ENCODE measurements at places on chromosomes 4 and X.

- no peak for DNase-seq
Measured at GRCh38 chr4:40702800-40703151, 47.0 kb upstream of the NSUN7 start.

DNA sequence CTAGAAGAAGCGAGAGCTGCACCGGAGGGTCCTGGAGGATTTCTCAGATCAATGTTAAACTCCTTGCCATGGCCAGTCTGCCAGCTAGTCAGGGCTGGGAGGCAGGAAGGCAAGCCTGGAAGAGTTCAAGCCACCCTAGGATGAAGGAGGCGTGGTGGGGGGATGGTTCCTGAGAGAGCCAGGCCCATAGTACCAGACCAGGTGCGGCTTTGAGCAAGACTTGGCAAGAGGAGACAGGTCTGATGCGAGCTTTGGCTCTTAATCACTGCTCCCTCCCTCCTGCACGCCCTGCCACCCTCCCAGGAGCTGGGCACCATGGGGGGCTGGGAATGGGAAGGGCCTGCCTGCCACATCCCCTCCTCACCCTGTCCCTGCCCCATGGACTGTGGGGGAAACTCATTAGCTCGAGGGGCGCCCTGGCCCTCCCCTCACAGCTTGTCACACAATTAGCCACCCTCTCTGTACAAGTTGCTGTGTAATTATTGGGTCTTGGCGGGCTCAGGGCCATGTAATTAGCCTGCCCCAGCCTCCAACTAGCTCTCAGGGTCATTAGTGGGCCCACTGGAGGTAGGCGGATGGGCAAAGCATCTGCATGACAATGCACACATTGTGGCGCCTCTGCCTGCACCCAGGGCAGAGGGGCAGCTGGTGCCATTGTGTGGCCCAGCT lies 50.3 kb downstream of the EFNB1 start:
- no peak for DNase-seq

GRCh38 chrX:68868902-68869800 lies 40.3 kb downstream of the EFNB1 start:
- DNase-seq: no peak

DNA sequence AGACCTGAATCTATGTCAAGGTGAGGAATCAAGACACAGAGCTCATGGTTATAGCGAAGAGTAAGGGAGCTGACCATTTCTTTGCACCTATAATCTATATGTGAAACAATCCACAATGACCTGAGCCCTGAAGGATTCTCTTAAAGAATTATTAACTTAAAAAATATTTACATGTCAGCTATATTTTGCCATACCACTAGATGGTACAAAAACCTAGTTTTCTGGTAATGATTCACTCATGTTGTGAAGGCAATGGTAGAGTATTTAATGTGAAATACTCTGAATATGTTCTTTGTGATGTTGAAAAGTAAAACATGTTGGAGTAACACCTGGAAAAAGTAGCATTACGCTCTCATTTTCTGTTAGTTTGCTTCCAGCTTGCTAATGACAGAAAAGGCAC lies 40.0 kb downstream of the VGLL1 start:
- no peak for DNase-seq

DNA sequence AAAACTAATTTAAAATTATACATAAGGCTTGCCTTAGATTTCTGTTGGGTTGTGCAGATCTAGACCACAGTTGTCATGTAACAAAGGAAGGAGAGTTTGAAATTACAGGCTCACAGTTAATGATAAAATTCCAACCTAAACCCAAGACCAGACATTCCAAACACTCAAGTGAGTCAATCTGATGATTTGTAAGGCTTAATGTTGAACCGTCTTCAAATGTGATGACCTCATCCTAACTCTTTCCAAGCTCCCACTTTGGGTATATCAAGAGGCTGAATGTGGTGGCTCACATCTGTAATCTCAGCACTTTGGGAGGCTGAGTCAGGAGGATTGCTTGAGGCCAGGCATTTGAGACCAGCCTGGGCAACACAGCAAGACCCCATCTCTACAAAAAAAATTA lies 149.2 kb downstream of the TBL1X start:
- DNase-seq: peak; percentile 28

DNA sequence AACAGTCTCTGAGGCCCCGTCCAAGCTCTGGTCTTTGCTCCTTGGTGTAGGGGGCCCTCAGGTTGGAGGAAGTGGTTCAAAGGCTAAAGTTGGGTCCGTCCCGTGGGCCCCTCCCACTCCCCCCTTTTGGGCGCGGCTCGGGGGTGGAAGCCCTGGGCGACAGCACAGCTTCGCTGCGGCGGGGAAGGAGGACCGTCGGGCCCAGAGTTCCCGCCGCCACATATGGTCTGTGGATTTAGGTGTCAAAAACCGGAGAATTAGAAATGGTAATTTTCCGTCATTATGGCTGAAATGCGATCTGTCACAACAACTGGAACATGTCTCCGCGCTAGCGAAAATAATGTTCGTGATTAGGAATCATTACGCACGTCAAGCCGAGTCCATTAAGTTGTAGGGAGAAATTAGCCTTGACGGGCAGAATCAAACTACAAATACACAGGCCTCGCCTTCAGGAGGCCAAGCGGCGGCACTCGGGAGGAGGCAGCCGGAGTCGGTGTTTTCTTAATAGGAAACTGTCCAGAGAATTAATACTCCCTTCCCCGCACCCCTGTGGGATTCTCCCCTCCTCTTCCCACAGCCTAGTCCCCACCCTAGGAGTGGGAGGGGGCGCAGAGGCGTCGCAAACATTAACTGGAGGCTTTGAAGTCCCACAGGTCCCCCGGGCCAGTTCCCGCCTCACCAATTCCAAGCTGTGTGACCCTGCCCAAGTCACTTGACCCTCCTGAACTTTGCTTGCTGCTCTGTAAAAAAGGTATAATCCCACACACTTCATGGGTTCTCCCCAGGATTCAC lies 15.0 kb downstream of the NKX3-2 start:
- DNase-seq: no peak

GRCh38 chr4:111781611-111782010 lies 363.6 kb upstream of the FAM241A start:
- no peak for DNase-seq
